ENCODE measurements at places on chromosomes 6 and 20.

GRCh38 chr20:14616003-14616402 lies 278.6 kb upstream of the FLRT3 start:
- DNase-seq: no peak

- no peak for DNase-seq
Observed at GRCh38 chr6:149450679-149451375, 34.0 kb downstream of the ZC3H12D start.

- DNase-seq: no peak
Observed at GRCh38 chr6:144285798-144286502, 815 bp downstream of the UTRN start.

- no peak for DNase-seq
Observed at GRCh38 chr20:50085146-50085480, 27.8 kb downstream of the UBE2V1 start.

- DNase-seq: no peak
Observed at GRCh38 chr6:135527960-135528249, 30.4 kb upstream of the AHI1 start.

- no peak for DNase-seq
Observed at GRCh38 chr20:5781798-5782750, 31.9 kb downstream of the SHLD1 start.

DNA sequence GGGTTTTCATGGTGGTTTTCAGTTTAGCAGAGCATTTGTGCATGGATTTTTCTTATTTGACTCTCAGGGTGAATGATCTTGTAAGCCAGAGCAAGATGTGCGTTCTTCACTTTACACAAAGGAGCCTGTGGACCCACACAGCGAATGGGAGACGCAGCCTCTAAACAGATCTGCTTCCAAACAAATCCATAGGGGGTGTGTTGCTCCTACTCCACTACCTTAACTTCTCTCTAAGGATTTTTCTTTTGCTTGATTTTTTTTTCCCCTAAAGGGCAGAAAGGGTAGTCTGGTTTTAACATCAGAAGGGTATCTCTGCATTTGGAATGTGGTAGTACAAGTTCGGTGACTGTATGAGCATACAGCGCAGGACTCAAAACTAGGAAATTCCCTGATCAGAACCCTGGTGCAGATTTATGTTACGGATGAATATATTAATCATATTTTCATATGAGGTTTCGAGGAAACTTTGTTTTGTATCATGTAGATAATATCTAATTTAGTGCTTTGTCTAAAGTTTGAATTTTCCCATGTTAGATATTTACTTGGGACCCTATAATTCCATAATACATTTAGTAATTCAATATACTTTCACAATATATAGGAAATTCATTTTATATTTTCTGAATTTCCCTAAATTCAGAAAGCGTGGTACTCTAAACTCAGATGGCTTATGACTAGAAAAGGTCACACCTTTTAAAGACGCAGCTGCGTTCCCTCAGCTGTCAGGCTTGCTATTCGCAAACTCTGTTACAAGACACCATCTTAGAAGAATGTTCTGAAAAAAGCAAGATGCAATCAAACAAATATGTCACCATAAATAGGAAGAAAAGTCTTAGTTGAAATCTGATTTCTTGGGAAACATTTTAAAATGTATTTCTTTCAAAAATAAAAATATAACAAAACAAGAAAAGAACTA lies 196.9 kb downstream of the TMEM242 start:
- no peak for DNase-seq

DNA sequence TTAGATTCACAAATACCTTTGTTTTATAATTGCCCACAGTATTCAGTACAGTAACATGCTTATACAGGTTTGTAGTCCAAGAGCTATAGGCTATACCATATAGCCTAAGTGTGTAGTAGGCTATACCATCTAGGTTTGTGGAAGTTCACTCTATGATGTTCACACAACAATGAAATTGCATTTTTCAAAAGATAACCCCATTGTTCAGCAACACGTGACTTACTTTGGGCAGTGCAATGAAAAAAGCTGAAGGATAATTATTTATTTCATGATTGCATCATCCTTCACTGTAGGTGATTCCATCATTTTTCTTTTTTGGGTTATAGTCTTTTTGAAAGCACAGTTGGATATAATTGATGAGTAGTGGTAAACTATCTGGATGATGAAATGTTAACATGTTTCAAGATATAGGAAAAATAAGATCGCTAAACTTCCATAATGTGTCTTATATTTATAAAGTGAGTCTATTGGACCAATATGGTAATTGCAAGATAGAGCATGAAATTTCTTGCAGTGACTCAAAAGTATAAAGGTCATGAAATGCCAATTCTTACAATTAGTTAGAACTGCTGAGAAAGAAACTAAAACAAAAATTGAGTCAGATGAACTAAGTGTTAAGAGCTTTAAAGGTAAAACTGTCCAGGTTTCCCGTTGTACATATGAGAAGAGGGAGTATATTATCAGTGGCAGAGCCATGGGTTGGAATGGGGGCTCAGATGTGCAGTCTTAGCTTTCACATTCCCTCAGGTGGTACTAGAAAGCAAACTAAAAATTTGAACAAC lies 164.4 kb downstream of the ZFAND3 start:
- DNase-seq: no peak

- no peak for DNase-seq
Observed at GRCh38 chr6:91476000-91476399, 889.1 kb upstream of the MAP3K7 start.

- DNase-seq: no peak
Observed at GRCh38 chr6:135913785-135914184, 62.3 kb downstream of the PDE7B start.

DNA sequence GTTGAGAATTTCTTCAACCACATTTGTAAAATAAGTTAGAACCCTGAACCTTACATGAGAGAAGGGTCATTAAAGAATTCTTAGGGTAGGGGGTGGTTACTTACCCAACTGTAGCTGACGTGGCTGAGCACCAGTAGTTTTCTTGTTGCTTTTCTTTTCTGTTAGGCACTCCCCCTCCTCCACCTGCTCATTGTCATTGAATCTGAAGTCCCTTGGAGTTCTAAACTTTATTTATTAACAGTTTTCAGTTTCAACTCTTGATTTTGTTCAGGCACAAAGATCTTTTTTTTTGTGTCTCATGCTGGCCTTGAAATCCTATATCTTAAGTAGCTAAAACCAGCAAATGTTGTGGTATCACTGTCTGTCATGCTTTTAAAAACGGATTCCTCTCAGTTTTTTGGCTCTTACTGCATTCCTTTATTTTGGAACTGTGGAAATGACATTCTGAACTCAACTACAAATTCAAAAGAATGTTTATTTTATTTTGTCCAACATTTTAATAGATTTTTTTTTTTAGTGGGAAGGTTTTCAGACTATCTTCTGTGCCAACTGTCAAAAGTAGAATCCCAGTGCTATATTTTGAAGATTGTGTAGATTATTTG lies 465.2 kb downstream of the PHF3 start:
- no peak for DNase-seq

DNA sequence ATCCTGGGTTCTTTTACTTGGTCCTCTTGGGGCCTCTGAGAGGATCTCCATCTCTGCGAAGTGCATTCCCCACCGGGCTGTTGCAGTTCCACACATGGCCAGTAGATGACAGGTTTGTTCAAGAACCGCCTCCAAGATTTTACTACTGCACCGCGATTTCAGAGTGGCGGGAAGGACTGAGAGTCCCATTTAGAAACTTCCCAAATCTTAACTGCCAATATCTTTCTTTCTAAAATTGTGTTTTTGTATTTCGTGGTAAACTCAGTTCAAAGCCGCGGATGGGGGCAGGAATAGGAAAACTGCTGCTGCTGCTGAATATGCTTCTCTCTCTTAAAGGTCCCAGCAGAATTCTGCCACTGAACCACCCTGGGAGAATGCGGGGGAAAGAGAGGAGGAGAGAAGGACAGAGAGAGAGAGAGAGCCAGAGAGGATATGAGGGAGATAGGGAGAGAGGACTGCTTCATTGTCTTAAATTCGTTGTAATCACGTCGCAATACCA lies 8.6 kb upstream of the BTNL2 start:
- DNase-seq: peak; percentile 60

DNA sequence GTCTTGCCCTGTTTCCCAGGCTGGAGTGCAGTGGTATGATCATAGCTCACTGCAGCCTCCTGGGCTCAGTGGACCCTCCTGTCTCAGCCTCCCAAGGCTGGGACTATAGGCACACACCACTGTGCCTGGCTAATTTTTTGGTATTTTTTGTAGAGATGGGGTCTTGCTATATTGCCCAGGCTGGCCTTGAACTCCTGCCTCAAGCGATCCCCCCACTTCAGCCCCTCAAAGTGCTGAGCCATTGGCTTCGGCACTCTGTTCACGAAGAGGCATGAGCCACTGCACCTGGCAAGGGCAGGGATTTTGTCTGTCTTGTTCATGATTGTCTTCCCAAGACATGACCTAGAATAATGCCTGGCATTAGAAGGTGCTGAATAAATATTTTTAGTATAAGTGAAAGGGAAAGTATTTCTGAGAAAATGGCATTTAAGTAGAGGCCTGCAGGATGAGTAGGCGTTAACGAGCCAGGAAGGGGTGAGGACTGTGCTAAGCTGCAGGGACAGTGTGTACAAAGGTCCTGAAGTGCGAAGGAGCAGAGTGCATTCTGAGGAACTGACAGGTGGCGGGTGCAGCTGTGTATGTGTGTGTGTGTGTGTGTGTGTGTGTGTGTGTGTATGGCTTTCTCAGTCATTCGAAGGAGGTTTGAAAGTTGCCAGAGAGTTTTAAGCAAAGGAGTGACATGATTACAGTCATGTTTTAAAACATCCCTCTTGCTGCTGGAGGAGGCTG lies 43.0 kb downstream of the VEGFA start:
- DNase-seq: no peak

GRCh38 chr6:128574402-128574801 lies 54.0 kb upstream of the PTPRK start:
- DNase-seq: no peak

GRCh38 chr6:3648724-3649123 lies 102.8 kb downstream of the PXDC1 start:
- DNase-seq: no peak

- DNase-seq: no peak
Observed at GRCh38 chr20:1526896-1527295, 30.6 kb downstream of the SIRPD start.

DNA sequence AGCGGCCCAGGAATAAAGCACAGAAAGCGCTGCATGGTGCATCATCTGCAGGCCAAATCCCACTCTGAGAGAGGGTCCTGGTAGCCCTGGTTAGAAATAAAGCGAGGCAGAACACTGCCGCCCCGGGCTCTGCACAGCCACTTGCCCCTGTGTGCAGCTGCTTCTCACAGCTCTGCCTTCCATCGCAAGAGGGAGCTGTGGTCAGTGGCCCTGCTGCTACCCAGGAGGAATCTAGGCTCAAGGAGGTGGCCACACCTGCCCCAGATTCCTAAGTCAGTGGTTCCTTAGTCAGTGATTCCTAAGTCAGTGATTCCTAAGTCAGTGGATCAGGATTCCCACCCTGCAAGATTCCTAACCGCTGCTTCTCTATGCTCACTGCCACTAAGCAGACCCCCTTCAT lies 8.8 kb downstream of the CDH4 start:
- DNase-seq: no peak

- DNase-seq: no peak
Observed at GRCh38 chr6:163180874-163181541, 233.5 kb upstream of the QKI start.

GRCh38 chr6:69343851-69344250 lies 453.0 kb downstream of the LMBRD1 start:
- DNase-seq: no peak

GRCh38 chr6:159056899-159057298 lies 12.1 kb upstream of the TAGAP start:
- no peak for DNase-seq

- DNase-seq: no peak
Observed at GRCh38 chr20:4574356-4574690, 147.4 kb upstream of the PRND start.

- DNase-seq: no peak
Observed at GRCh38 chr6:63316113-63316512, 3.7 kb downstream of the LGSN start.

- no peak for DNase-seq
Observed at GRCh38 chr6:170029416-170030283, 261.2 kb downstream of the DLL1 start.

GRCh38 chr6:165081944-165082532 lies 227.4 kb downstream of the C6orf118 start:
- no peak for DNase-seq

GRCh38 chr20:35232575-35232974 lies 6.1 kb downstream of the MMP24 start:
- DNase-seq: no peak

- no peak for DNase-seq
Observed at GRCh38 chr20:19473216-19473921, 260.9 kb downstream of the SLC24A3 start.

- DNase-seq: no peak
Observed at GRCh38 chr6:36241728-36242127, 28.1 kb upstream of the PNPLA1 start.

GRCh38 chr6:121223930-121224329 lies 110.3 kb downstream of the TBC1D32 start:
- no peak for DNase-seq

GRCh38 chr6:52130440-52130839 lies 43.0 kb upstream of the PKHD1 start:
- no peak for DNase-seq

DNA sequence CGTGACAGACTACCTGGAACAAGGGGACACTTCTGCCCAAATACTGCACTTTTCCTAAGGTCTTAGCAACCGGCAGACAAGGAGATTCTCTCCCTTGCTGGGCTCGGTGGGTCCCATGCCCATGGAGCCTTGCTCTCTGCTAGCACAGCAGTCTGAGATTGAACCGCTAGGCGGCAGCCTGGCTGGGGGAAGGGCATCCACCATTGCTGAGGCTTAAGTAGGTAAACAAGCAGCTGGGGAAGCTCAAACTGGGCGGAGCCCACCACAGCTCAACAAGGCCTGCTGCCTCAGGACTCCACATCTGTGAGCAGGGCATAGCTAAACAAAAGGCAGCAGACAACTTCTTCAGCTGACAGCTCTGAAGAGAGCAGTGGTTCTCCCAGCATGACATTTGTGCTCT lies 87.8 kb upstream of the ASCC3 start:
- DNase-seq: no peak

GRCh38 chr6:134429861-134430380 lies 112.0 kb upstream of the SGK1 start:
- no peak for DNase-seq

- peak; percentile 24 for DNase-seq
Observed at GRCh38 chr6:116011520-116011919, 49.2 kb downstream of the FRK start.

GRCh38 chr20:48986899-48987298 lies 59.2 kb upstream of the CSE1L start:
- DNase-seq: no peak

DNA sequence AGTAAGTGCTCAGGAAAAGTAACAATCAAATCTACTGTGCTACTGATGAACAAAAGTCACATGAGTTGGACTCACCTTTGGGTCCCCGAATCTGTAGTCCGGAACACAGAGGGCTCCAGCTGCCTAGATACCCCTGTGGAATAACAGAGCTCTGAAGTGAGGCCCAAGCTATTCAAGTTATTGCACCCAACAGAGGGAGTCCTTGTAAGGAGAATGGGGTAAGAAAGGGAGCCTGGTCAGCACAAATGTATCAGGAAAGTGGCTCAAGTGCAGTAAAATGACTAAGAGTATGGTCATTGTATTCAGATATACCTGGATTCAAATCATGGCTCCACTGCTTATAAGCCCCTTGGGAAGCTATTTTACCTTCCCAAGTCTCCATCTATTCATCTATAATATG lies 20.9 kb downstream of the EDN1 start:
- DNase-seq: no peak

- DNase-seq: no peak
Observed at GRCh38 chr6:38307740-38308139, 332.0 kb downstream of the BTBD9 start.

GRCh38 chr6:2503816-2504494 lies 246.8 kb downstream of the MYLK4 start:
- no peak for DNase-seq

- DNase-seq: no peak
Observed at GRCh38 chr20:48722737-48723191, 105.0 kb downstream of the PREX1 start.
